T47D (cell line): ENCODE measurements at places on chromosomes 4 and X.

DNA sequence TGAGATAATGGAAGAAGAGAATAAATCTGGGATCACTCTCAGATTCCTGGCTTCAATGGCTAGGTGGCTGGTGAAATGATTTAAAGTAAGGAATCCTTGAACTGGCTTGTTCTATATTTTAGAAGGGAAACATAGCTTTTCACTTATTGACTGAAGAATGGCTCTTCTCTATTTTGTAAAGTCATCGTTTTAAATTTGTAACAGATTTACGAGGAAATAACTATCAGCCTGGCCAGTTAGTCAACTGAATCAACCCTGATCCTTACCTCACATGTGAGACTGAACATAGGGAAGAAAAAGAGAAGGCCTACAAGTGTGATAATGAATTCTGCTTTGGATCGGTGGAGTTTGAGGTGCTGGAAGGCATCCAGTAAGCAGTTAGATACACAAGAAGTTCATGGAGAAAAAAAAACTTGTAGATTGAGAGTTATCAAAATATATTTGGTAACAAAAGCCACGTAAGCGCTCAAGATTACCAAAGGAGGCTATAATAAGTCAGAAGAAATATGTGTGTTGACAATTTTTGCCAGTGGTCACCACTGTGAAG, 12.0 kb downstream of the AREG start:
- no peak for DNase-seq

- DNase-seq, result no peak
Observed at GRCh38 chrX:43865791-43866190, 16.5 kb downstream of the MAOB start.

GRCh38 chr4:146029147-146029546, 90.5 kb upstream of the ZNF827 start:
- DNase-seq, result no peak

- no peak for DNase-seq
Observed at GRCh38 chr4:76977736-76978350, 28.3 kb downstream of the SEPTIN11 start.

GRCh38 chr4:39754309-39754708, 56.4 kb downstream of the UBE2K start:
- DNase-seq, result no peak

DNA sequence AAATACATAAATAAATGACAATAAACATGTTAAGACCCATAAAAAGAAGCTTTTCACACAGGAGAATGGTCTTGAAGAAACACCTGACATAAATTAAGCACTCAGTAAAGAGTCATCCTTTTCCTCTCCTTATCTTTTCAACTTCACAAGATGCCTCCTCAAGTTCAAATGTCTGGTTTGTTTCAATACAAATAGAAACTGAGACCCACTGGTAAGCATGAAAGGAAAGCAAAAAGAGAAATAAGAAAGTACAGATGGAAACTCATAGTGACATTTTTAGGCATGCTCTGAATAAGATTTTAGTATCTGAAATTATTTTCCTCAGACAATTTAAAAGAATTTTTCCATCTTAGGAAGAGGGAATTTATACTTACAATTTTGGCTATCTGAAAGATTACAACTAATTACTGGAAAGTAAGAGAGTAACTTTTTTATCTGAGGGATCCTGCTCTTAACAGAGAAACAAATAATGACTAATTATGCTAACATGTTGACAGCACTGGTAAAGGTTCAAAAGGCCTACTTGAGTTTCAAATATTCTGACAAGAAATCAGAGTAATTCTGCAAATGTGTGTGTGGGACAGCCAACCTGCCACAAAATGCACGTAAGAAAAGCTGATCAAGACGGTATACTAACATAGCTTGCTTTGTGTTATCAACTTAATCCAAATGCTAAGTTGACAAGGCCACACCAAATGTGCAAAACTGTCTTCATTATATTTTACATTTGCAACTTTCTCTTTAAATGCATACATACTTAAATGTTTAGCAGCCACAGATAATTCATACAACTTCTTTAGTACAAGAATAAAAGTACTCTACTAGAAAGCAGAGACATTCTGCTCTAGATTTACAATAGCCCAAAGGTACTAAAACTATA, 113.0 kb downstream of the IQCM start:
- no peak for DNase-seq

- no peak for DNase-seq
Observed at GRCh38 chrX:153794897-153795816, 689 bp downstream of the SSR4 start.

GRCh38 chrX:57133706-57134105, 3.5 kb downstream of the SPIN2A start:
- DNase-seq, result no peak

GRCh38 chrX:135086197-135086854, 34.0 kb downstream of the ETDB start:
- peak; percentile 51 for DNase-seq

- no peak for DNase-seq
Observed at GRCh38 chrX:20212486-20213089, 54.1 kb downstream of the RPS6KA3 start.

- DNase-seq, result no peak
Observed at GRCh38 chr4:130393231-130393630, 1297.3 kb downstream of the C4orf33 start.

DNA sequence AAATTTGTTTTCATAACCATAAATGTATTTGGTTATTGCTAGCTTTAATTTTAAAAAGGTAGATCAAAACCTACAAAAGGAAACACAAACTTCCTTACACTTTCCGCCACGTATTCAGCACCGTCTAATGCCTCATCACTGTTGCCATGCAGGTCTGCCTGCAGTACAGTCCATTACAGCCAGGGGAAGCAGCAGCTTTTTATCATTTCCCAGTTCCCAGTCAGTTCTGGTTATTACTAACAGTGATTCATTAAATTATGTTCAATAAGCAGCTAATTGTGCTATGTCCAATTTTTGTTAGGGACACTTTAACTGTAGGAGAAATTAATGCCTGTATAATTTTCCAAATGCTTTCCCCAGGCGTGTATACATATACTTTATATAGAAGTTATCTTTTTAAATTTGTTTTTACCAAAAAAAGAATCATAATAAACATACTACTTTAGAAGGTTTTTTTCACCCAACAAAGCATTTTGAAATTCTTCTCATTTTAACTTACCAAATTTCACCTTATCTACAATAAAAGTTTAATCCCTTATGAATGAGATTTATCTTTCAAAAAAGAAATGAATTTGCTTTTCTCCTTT, 93.3 kb downstream of the ANXA3 start:
- DNase-seq, result peak; percentile 23

DNA sequence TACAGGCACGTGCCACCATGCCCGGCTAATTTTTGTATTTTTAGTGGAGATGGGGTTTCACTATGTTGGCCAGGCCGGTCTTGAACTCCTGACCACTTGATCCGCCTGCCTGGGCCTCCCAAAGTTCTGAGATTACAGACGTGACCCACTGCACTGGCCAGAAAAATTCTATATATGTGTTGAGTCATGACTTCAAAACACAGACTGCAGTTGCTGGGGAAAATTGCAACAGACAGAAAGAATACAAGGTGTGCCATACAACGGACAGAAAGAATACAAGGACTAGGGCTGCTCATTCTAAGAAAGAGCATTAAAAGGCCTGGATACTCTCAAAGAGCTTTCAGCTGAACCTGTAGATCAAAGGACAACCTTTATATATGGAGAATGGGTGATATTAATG, 109.6 kb upstream of the ACSL4 start:
- no peak for DNase-seq

DNA sequence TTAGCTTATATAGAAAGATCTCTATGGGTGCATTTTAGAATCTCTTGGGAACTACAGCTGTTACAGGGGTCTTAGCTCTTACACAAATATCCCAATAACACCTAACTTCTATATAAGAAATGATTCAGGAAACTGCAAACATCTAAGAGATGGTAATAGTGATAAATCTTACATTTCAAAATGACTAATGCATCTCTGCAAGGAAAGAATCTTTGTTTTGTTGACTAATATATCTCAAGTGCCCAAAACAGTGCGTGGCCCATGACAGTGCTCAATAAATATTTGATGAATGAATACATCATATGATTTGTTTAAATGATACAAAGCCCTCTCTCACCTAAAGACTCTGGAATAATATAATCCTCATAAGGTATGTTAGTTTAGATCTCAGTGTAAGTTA, 47.5 kb downstream of the CENPE start:
- DNase-seq, result no peak

- DNase-seq, result no peak
Observed at GRCh38 chr4:60617731-60618130, 582.4 kb upstream of the ADGRL3 start.

GRCh38 chr4:121788896-121789295, 12.2 kb upstream of the EXOSC9 start:
- no peak for DNase-seq

DNA sequence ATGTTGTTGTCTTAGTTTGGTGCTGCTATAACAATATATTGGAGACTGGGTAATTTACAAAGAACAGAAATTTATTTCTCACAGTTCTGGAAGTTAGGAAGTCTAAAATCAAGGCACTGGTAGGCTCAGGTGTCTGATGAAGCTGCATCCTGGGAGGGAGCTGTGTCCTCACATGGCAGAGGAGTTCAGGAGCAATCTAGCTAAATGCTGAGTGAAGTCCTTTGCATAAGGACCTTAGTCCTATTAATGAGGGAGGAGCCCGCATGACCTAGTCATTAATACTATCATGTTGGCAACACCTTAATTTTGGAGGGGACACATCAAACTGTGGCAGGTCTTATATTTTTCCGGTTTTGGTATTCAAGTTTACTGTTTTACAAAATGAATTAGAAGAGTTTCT, 36.0 kb upstream of the NSUN7 start:
- no peak for DNase-seq

DNA sequence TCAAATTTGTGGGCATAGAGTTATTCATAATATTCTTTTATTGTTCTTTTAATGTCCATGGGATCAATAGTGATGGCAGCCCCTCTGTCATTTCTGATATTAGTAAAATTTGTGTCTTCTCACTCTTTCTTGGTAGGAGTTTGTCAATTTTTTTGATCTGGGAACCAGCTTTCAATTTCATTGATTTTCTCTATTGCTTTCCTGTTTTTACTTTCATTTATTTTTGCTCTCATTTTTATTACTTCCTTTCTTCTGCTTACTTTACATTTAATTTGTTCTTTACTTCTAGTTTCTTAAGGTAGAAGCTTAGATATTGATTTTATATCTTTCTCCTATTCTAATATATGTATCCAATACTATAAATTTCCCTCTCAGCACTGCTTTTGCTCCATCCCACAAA, 40.7 kb downstream of the AWAT2 start:
- DNase-seq, result no peak

GRCh38 chr4:2489841-2490552, 21.1 kb downstream of the RNF4 start:
- peak; percentile 45 for DNase-seq

DNA sequence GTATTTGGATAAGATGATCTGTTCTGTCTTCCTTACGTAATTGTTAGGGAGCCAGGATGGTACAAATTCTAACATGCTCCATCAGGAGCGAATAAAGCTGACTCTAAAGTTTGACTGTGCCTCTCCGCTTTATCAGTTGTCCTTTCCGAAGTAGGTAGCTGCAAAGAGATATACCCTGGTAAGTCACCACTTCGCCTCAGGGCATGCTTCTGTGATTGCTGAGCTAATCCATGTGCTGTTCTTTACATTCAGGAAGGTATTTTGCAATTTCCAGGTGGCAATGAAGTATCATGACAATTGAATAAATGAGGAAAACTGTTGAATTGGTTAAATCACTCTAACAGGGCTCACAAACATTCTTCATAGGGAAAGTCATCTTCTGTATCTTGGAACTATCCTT, 38.9 kb downstream of the KIT start:
- no peak for DNase-seq

GRCh38 chr4:182507805-182508204, 264.6 kb downstream of the TENM3 start:
- no peak for DNase-seq

DNA sequence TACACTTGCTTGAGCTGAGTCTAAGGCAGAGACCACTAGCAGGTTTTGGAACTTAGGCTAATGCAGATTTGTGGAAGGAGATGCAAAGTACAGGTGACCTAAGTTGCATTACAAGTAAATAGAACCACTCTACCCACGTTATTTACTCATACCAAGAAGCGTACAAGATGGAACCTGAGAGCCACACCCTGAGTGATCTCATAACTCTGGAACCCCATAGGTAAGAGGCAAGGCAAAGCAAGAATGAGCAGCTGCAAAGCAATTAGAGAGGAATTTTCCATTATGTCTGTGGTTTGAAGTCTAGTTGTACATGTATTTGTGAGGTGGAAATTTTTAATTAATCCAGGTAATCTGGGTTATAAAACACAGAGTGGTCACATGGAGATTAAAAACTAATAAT, 55.4 kb downstream of the CC2D2A start:
- DNase-seq, result peak; percentile 28

DNA sequence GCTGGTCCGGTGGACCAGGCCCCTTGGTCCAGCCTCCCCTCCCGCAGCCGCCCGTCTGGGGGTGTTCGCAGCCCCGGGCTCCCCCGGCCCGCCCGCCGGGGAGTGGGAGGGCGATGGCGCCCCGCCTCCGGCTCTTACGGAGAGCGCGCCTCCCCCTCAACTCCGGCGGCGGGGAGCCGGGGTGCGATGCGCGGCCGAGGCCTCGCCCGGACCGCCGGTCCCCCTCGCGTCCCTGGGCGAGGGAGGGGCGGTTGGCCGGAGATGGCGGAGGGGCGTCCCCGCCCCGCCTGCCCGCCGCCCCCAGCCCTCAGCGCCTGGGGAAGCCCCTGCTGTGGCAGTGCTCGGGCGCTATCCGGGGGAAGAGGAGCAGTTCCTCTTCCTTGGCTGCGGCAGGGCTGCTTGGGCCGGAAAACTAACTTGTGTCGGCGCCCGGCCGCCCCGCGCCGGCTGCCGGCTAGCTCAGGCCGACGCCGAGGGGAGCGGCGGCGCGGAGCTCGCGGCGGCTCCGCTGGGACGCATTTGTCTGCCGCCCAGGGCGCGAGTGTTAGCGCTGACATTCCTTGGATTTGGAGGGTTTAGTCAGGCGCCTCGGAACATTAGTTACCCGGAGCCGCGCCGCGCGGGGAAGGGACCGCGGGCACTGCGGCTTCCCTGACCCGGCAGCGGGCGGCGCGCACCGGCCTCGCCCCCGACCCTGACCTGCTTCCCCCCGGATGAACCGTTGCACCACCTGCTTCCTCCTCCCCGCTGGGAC, 994 bp downstream of the GALNT7 start:
- peak; percentile 36 for DNase-seq

- no peak for DNase-seq
Observed at GRCh38 chr4:94068753-94069719, 138.6 kb upstream of the SMARCAD1 start.

DNA sequence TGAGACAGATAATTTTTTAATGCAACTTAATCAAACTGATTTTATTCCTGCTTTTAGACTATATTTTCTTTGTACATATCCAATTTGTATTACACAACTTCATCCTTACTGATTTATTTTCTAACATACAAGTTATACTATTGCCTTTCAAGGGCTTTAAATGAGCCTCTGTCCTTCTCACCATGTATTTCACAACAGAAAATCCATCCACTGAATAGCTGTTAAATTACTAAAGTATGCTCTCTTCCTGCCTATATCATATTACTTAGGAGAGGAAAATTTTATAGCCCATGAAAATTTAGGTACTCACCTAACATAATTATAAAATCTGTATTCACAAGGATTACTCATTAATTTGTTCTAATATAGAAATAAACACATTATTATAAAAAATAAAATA, 528.6 kb downstream of the ANKRD50 start:
- DNase-seq, result no peak
